ENCODE measurements at places on chromosomes 7 and 10.

DNA sequence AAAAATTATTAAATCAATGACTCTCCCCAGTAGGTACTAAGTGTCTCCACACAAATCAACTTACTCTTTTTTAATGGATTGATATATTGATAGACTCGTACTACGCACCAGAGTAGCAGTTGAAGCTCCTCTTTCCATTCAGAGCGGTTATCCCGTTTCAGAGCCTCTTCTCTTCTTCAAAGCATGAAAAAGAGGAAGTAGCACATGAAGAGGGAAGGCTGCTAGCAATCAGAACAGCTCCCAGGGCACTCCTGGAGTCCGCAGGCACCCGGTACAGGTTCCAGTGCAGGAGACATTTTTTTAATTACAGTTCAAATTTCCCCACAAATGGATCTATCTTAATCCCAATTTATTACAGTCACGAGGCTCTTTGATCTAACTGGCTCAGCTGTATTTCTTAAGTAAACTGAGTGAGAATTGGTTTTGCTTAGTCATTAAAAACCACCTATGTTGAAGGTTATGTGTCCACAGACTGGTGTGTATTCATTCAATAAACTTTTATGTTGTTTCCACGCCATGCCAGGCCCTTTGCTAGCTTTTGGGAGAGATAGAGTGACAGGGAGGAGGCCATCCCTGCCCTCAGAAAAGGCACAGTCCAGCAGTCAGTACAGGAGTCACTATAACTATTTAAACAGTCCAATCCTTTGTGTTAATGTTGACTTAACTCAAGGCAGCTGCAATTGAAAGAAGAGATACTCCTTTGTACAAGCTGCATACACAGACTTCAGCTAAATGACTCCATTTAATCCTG lies 32.1 kb upstream of the CALN1 start:
- no peak for DNase-seq

GRCh38 chr10:63140077-63140476 lies 6.9 kb downstream of the NRBF2 start:
- DNase-seq = no peak

- DNase-seq = no peak
Observed at GRCh38 chr7:99623091-99623693, 6.4 kb downstream of the ZSCAN25 start.

DNA sequence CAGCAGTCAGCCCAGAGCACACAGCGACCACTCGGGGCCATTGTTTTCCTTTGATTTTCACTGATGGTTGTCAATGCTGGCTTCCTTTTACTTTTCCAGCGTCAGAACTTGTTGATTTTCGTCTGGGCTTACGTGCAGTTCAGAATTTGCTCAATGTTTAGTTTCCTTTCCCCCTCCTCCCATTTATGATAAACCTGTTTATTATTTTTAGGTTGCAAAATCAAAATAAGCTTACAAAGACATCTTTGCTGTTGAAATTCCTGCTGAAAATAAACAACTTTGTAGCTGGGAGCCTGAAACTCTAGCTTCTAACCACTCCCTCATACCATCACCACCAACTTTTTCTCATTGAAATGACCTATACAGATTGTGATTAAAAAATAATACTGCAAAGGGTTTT lies 83.1 kb upstream of the LYZL1 start:
- DNase-seq = no peak

- no peak for DNase-seq
Observed at GRCh38 chr7:110076194-110076593, 1014.7 kb upstream of the LRRN3 start.

DNA sequence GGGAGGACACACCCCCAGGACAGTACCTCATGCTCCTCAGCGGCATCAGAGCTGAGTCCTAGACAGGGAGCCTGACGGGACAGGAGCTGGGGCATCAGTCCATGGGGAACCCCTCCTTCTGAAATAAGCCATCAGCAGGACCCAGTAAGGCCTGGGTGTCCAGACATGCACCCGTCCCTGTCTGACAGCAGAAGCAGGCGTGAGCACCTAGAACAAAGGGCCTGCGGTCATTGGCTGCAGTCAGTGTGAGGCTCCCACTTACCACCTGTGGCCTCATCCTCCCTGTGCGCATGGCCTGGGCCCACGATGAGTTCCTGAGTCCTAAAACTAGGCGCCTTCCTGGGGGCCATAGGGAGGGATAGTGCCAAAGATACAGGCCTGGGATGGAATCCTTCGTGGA lies 484.7 kb downstream of the PTPRN2 start:
- DNase-seq = no peak

GRCh38 chr10:43209074-43209455 lies 57.8 kb downstream of the RASGEF1A start:
- DNase-seq = no peak

DNA sequence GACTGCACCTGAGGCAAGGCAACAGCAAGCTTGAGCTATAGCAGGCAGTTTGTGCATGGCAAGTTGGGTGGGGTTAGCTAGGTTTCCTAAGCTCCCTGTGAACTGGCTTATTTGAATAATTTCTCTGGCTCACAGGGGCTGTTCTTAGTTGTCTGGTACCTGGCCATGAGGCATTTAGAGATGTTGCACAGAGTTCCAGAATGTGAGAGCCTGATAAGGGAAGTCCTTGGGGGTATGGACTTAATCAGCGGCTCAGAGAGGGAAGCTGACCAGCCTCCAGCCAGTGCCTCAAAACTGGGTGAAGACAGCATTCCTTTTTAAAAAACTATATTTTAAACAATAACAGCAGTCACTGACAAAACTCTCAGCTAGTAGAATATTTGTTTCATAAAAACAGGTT lies 307.4 kb downstream of the FZD1 start:
- DNase-seq = no peak

- no peak for DNase-seq
Observed at GRCh38 chr7:73893342-73894101, 32.6 kb downstream of the TMEM270 start.

Data from GM12864 (cell line).